ENCODE measurements at places on chromosomes 5 and 9. TPM values are rescaled to one million over a fixed set of nuclear protein-coding genes. Genes with fewer than 3 reads are reported as not detected.

GRCh38 chr9:35661756-35662350 is 3.1 kb downstream of the ARHGEF39 start:
- H3K27me3 ChIP-seq: peaks cover 3% of the 10 kb centered on the region
- H3K27ac ChIP-seq: peak overlapping the region; percentile 86
- DNase-seq: peak; percentile 44

DNA sequence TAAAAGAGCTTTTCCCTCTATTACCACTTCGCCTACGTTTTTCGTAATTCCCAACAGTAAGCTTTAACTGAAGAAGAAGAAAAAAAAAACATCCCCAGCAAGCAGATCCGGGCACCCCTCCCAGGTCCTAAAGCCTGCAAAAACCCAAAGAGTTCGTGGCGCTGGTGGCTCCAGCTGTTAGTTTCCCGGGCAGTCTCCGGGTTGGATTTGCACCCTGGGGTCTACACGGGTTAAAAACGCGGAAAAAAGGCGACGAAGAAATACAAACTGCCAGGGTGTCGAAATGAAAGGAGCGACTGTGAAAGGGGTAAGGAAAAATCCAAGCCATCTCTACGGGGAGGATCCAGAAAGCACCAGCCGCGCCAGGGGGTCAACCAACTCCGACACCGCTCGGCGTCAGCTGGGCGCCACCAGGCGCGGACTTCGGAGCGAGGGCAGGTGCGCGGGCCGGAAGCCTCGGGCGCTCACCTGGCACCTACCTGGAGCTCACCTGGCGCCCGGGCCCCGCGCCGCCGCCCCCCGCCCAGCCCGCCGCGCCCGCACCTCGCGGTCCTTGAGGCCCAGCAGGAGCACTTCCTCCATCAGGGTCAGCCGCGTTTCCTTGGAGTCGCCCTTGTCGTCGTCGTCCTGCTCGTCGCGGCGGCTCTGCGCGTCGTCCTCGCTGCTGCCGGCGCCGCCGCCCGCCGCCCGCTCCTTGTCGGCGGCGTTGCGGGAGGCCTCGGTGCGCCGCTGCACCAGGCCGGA is 680 bp downstream of the GOLPH3 start:
- peaks cover 46% of the 10 kb centered on the region for H3K36me3 ChIP-seq
- peak overlapping the region; percentile 94 for H3K27ac ChIP-seq
- H3K4me3 ChIP-seq: peak overlapping the region; percentile 98
- DNase-seq: peak; percentile 61
- H3K4me1 ChIP-seq: peaks cover 36% of the 10 kb centered on the region
- H3K27me3 ChIP-seq: peaks cover 2% of the 10 kb centered on the region

- no peaks in the 10 kb centered on the region for H3K27me3 ChIP-seq
- DNase-seq: no peak
- H3K4me3 ChIP-seq: no peak overlapping the region
- H3K36me3 ChIP-seq: no peaks in the 10 kb centered on the region
- H3K27ac ChIP-seq: no peak overlapping the region
Measured at GRCh38 chr5:125411071-125411743, 664.8 kb upstream of the ZNF608 start.

PHF24 gene
- not detected for total RNA-seq

HAVCR2 gene
- 77.6 TPM for total RNA-seq

DNA sequence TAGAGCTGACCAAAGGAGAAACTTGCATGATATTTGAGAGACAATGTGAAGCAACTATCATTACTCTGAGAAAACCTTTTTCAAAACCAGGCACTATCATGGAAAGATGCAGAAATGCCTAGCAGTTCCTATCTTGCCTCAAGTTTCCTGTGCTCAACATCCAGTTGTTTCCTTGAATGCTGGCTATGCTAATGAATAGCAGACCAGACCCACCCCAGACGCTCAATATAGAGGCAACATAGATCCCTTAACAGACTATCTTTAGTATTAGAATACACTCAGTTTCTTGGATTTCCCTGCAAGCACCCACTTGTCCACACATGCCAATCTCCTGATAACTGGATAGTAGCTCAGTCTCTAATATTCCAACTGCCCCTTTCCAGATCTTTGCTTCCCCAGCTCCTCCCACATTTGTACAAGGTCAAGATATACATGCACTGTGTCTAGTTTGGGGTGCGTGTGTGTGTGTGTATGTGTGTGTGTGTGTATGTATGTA is 93.3 kb upstream of the PCSK5 start:
- no peaks in the 10 kb centered on the region for H3K36me3 ChIP-seq
- H3K4me1 ChIP-seq: no peaks in the 10 kb centered on the region
- no peaks in the 10 kb centered on the region for H3K27me3 ChIP-seq

DNA sequence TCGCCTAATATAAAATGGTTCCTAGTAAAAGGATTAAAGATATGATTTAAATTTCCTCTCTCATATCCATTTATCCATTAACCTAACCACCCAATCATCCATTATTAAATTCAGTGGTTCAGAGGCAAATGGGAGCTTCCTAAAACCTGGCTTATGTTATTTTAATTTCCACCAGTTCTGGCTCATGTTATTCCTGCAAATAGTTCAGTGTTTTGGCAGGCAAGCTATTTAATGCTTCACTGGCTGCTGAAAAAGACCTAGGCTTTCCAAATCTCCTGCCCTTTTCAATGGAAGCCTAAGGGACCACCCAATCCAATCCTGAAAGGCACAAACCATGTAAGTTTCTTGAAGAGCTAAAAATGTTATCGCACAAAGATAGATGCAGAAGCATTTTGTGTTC is 52.3 kb downstream of the POC5 start:
- peaks cover 4% of the 10 kb centered on the region for H3K36me3 ChIP-seq
- no peak overlapping the region for H3K4me3 ChIP-seq
- H3K27ac ChIP-seq: no peak overlapping the region
- no peak for DNase-seq
- no peaks in the 10 kb centered on the region for H3K27me3 ChIP-seq
- peaks cover 24% of the 10 kb centered on the region for H3K4me1 ChIP-seq

DNA sequence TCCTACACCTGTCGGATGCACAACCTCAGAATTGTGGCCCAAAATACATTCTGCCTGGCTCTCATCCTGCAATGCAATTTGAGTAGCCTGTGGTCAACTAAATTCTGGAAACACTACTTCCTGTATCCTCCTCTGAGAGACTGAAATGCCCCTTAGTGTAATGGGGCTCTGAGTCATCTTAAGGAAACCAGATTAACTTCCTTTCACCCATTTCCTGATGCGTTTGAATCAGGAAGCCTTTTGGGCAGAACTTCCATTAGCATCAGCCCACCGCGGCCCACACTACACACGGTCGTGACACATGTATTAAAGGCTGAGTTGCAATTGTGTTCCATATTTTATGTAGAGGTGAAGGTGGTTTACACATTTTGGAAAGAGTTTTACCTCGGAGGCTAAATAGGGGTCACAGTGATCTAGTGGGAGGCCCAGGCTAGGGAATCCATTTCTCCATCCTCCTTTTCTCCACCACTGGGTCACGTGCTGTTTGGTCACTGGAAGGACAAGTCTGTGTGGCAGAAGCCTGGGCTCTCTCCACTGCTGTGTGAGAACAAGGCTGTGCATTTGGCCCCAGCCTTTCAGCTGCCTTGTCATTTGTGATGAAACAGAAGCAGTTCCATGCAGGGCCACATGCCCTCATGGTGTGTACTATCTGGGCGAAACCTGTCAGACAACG is 55.9 kb downstream of the DAP start:
- DNase-seq: peak; percentile 24
- no peaks in the 10 kb centered on the region for H3K27me3 ChIP-seq
- H3K4me3 ChIP-seq: no peak overlapping the region
- peak overlapping the region; percentile 75 for H3K27ac ChIP-seq
- peaks cover 27% of the 10 kb centered on the region for H3K4me1 ChIP-seq

GRCh38 chr5:171840066-171840465 is 54.4 kb downstream of the SMIM23 start:
- peaks cover 6% of the 10 kb centered on the region for H3K4me1 ChIP-seq
- no peak overlapping the region for H3K27ac ChIP-seq
- no peak for DNase-seq
- no peaks in the 10 kb centered on the region for H3K36me3 ChIP-seq
- H3K4me3 ChIP-seq: no peak overlapping the region

DNA sequence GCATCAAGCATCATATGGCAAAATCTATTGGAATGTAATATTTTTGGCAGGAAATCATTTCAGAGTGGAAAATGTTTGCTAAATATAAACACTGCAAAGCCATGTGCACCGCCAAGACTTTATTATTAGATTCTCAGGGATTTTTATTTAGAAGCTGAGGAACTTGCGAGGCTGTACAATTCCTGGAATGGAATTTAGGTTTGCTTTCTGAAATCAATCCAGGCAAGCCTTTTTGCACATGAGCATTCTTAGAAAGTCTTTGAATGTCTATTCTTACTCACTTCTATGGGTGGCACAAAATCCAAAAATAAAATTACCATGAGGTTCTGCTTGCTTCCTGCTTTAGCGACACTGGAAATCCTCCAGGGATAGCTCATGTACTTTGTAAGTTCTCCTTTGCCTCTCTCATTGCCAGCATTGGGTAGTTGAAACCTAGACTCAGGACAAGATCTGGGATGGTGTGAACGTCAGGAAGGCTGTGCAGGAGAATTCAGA is 71.5 kb upstream of the PALM2AKAP2 start:
- no peak overlapping the region for H3K4me3 ChIP-seq
- no peaks in the 10 kb centered on the region for H3K36me3 ChIP-seq
- H3K27ac ChIP-seq: no peak overlapping the region
- DNase-seq: no peak
- no peaks in the 10 kb centered on the region for H3K4me1 ChIP-seq

GRCh38 chr9:97863314-97863713 is 10.3 kb downstream of the FOXE1 start:
- H3K4me1 ChIP-seq: peaks cover 2% of the 10 kb centered on the region
- H3K36me3 ChIP-seq: peaks cover 5% of the 10 kb centered on the region
- no peak overlapping the region for H3K4me3 ChIP-seq
- H3K27me3 ChIP-seq: peaks cover 49% of the 10 kb centered on the region
- no peak for DNase-seq

- no peak for DNase-seq
- no peaks in the 10 kb centered on the region for H3K36me3 ChIP-seq
- no peak overlapping the region for H3K27ac ChIP-seq
- no peaks in the 10 kb centered on the region for H3K4me1 ChIP-seq
Measured at GRCh38 chr9:78954286-78954685, 617.5 kb upstream of the TLE4 start.

DNA sequence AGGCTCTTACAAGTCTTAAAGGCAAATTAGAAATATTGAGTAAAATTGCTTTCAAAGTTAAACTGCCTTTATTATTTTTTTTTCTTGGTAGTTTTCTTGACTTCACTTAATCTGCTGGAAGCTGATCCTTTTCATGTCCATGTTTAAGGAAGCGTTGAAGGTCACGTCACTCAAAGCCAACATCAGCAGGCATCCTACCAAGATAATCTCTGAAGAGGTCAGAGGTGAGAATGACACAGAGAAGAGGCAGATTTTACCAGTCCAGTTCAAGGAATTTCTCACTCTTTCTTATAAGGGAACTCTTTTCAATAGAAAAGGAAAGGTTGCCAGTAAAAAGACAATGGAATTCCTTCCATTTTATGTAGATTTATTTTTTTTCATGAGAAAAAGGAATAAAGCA is 259.8 kb downstream of the ANXA1 start:
- no peaks in the 10 kb centered on the region for H3K4me1 ChIP-seq
- no peak for DNase-seq

GRCh38 chr5:118552146-118552545 is 436.2 kb downstream of the DTWD2 start:
- H3K27ac ChIP-seq: no peak overlapping the region
- no peaks in the 10 kb centered on the region for H3K27me3 ChIP-seq
- no peak for DNase-seq

DNA sequence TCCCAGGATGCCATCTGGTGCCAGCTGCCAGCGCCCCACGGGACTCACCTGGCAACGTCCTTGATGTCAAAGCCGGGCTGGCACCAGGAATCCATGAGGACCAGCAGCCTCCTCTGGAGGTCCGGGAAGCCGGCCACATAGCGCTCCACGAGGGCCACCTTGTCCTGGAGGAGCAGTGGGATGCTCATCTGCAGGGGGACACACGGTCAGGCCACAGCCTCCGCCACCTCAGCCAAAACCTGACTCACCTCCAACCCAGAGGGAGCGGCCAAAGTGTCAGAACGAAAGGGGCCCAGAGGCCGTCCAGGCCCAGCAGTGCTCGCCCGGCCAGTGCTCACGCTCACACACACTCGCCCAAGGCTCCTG is 56.5 kb downstream of the EXD3 start:
- H3K36me3 ChIP-seq: no peaks in the 10 kb centered on the region
- no peak for DNase-seq
- no peak overlapping the region for H3K4me3 ChIP-seq
- no peaks in the 10 kb centered on the region for H3K4me1 ChIP-seq
- peaks cover 4% of the 10 kb centered on the region for H3K27me3 ChIP-seq

DNA sequence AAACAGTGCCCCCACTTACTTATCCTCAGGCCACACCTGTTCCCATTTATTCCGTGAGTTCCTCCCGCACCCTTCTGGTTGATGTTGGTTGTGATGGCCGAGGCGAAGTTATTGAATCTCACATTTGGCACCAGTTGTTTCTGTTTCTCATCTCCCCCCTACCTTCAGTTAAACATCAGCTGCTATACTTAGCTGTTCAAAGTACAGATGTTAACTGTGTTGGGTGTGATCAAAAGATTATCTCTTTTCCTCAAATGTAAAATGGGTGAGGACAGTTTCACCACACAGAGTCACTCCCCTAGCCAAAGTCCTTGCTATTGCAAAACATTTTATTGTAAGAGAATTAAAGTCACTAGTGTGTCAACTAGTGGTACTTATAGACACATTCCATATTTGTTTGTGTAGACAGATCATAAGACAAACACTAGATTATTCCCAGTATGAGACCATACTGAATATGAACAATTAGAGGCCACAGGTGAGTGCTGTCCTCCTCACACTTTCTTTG is 43.2 kb upstream of the PRSS3 start:
- H3K4me1 ChIP-seq: peaks cover 45% of the 10 kb centered on the region
- H3K27ac ChIP-seq: no peak overlapping the region
- no peak overlapping the region for H3K4me3 ChIP-seq
- DNase-seq: no peak
- H3K27me3 ChIP-seq: peaks cover 71% of the 10 kb centered on the region

GRCh38 chr5:34026089-34026761 is 16.8 kb downstream of the C1QTNF3 start:
- peaks cover 21% of the 10 kb centered on the region for H3K4me1 ChIP-seq
- H3K27me3 ChIP-seq: no peaks in the 10 kb centered on the region
- H3K36me3 ChIP-seq: peaks cover 10% of the 10 kb centered on the region
- DNase-seq: no peak
- no peak overlapping the region for H3K27ac ChIP-seq
- no peak overlapping the region for H3K4me3 ChIP-seq

DNA sequence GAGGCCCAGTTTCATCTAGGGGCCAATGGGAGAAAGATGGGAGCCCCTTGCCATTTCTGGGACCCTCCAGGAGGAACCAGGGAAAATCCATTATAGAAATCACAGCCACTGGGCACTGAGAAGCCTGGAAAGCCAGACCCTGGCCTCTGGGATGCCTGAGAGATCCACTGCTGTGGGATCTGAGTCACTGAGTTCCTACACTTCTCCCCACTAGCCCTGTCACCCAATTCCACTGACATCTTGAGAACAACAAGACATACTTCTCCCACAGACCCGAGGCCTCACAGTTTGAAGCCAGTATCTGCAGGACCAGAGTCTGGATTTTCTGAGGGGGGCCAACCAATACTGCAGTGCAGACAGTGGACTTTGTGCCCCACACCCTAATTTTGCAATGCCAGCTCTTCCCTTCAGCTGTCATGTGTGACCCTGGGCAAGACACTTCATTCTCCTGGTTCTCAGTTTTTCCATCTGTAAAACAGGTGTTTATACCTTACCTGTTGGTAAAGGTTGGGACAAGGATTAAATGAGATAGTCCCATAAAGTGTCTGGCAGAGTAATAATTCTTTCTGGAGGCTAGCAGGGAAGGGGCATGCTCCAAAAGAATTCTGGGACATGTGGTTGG is 46.5 kb downstream of the CXXC5 start:
- H3K36me3 ChIP-seq: no peaks in the 10 kb centered on the region
- H3K4me3 ChIP-seq: no peak overlapping the region
- H3K27me3 ChIP-seq: peaks cover 4% of the 10 kb centered on the region
- no peak for DNase-seq
